HAP-1 (cell line): ENCODE measurements at places on chromosomes 6 and 20.

DNA sequence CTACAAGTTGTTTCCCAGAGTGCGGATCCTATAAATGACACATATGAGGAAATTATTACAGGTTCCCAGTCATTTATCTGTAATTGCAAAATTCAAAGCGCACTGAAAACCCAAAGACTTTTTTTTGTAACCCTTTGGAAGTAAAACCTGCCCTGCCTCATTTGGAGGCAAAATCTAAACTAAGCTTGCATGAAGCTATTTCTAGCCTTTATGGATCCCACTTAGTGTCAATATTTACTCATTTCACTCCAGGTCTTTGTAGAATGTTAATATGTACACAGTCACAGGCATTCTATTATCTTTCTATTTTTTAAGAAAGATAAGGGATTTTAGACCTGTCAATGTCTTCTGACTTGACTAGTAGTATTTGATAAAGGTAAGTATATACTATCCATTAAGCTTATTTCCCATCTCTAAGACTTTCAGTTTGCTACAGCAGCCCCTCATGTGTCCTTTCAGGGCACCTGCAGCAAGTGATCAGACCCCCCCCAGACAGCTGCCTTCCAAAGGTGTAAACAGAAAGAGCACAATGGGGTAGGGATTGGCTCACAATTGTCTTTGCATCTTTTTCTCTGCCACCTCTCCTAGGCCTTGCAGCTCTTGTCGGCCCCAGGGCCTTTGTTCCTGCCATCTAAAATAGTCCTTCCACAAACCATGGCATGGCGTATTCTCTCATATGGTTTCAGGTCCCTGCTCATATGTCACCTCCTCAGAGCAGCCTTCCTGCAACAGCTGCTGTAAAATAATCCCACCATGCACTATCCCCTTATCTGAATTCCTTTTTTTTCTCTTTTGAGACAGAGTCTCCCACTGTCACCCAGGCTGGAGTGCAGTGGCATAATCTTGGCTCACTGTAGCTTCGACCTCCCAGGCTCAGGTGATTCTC, 1.3 kb upstream of the REPS1 start:
- DNase-seq = no peak

GRCh38 chr6:144307880-144308279, 22.7 kb downstream of the UTRN start:
- no peak for DNase-seq

DNA sequence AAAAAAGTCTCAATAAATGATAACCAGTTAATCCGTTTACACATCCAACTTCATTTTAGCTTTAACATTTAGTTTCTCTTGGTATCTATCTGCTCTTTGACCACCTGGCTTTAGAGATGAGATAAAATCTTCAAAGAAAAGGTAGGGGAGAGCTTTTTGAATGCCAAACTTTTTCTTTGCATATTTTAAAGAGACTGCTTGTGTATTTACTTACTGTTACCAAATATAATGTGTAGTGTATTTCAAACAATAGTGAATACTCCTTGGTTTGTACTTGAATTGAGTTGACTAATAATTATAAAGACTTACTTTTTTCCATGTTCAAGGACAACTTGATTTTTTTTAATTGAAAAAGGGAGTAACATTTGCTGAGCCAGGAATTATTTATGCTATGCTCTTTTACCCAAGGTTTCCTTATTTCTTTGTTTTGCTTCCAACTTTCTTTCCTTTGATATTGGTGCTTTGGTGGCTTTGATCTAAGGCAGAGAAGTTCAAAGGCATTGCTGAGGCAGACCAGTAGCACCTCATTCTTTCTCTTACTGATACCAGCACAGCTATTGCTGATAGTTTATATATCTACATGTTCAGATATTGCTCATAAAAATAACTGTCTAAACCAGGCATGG, 7.8 kb downstream of the CCDC170 start:
- DNase-seq = no peak

- no peak for DNase-seq
Measured at GRCh38 chr20:43379239-43379917, 78.3 kb upstream of the SRSF6 start.

DNA sequence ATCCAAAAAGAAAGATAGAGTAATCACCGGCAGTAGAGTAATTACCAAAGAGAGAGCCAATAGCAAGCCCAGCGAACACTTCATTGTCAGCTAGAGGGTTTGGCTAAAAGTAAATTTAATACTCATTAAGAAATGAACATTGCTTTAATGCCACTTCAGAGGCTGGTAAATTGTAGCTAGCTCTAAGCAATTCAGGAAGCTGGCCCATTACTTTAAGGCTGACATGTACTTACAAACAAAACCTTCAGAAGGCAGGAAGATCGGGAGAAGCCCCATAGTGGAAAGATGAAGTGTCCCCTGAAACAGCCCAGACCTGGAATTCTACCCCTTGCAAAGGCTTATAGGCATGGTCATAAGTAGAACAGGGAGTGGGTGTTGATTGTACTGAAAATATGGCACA, 396.6 kb upstream of the ID4 start:
- DNase-seq = no peak

GRCh38 chr6:158663625-158664165, 13.8 kb downstream of the SYTL3 start:
- DNase-seq = no peak

DNA sequence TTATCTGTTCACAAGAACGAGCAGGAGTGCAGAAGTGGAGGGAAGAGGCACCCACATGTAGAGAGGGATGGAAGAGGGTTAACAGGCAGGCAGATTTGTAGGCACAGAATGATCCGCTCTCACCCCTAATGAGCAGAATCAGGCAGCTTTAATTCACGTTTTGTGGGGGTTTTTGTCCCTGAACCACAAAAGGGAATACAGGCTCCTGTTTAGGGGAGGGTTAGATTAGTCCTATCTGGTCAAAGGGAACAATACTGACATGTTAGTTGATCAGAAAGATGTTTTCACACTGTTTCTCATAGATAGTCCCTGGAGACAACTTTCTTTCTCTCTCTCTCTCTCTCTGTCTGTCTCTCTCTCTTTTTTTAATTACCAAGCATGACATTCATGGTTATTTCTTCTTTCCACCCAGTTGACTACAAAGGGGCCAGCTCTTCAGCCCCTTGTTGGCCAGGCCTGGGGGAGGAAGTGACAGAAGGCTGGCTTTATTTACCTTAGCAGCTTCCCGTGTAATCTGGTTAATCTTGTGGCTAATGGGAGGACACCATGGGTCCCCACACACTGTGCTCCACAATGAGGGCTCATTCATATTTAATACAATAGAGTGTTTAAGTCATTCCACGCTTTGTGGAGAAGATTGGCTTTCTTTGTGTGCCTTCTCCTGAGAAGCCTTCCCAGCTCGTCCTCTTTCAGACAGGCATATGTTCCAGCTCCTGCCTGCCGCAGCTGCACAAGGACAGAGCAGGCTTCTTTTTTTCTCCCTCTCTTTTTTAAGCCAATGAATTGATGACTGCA, 958.8 kb downstream of the TFAP2A start:
- DNase-seq = no peak

GRCh38 chr6:152701863-152702401, 4.2 kb downstream of the MYCT1 start:
- no peak for DNase-seq

GRCh38 chr6:130675072-130675471, 152.1 kb upstream of the SMLR1 start:
- DNase-seq = no peak

- DNase-seq = no peak
Measured at GRCh38 chr6:122657601-122658000, 47.4 kb downstream of the PKIB start.

GRCh38 chr6:141103246-141103645, 1029.5 kb upstream of the GJE1 start:
- DNase-seq = peak; percentile 18

DNA sequence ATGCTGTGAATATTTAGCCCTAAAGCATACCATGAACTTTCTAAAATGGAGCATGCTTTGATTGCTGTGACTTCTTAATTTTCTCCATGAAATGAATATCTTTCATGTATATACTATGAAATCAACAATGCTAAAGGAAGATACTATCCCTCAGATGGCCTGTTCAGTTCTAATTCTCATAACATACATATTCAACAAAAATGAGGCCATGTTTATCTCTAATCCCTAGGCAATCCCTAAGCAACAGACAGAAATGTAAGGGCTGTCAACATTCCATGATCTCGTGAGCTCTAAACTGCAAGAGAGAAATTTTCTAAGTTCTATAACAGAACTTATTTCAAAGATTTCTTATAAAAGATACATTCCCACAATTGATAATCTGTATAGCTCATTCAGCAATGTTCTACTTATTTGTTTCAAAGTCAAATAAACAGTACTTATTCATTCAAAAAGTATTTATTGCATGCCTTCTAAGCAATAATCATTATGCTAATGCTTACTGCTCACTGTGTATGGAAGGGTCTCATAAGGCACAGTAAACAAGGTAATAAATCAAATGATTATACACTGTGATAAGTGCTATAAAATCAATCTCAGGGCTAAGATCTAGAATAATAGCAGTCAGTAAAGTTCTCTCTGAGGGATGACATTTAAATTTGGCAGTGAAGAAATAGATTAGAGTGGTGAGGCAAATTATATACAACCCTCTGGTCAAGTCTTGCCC, 492.9 kb downstream of the PHF3 start:
- no peak for DNase-seq

- DNase-seq = no peak
Measured at GRCh38 chr6:18269253-18269652, 4.9 kb upstream of the DEK start.
